Activated CD8-positive, alpha-beta memory T cell treated with anti-CD3 and anti-CD28 coated beads, Interleukin-2, amount 10 ng/mL, durations not matched to agents 7 days and 5 days (primary cell): ENCODE measurements at places on chromosomes 4 and X. TPM values are rescaled to one million over a fixed set of nuclear protein-coding genes. Genes with fewer than 3 reads are reported as not detected.
A peak's percentile ranks its signal among the peaks of the same experiment; 100 is the strongest.

DNA sequence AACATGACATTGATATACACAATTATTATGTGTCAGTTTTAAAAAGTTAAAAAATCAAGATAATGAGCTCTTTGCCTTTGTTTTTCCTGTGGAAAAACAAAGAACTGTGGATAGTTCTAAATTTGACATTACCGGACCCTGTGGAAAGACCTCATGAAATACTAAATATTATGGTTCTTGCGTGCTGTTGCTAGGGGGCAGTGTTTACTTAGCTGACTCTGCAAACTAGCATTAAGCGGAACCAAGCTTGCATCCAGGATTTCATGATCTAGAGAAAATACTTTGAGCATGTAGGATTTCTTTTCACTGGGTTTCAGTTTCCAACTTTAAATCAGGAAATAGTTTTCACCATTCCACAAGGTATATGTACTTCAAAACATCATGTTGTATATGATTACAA, 33.6 kb downstream of the CLCN4 start:
- no peak overlapping the region for H3K27ac ChIP-seq
- no peak overlapping the region for H3K4me3 ChIP-seq
- H3K27me3 ChIP-seq = no peaks in the 10 kb centered on the region

DNA sequence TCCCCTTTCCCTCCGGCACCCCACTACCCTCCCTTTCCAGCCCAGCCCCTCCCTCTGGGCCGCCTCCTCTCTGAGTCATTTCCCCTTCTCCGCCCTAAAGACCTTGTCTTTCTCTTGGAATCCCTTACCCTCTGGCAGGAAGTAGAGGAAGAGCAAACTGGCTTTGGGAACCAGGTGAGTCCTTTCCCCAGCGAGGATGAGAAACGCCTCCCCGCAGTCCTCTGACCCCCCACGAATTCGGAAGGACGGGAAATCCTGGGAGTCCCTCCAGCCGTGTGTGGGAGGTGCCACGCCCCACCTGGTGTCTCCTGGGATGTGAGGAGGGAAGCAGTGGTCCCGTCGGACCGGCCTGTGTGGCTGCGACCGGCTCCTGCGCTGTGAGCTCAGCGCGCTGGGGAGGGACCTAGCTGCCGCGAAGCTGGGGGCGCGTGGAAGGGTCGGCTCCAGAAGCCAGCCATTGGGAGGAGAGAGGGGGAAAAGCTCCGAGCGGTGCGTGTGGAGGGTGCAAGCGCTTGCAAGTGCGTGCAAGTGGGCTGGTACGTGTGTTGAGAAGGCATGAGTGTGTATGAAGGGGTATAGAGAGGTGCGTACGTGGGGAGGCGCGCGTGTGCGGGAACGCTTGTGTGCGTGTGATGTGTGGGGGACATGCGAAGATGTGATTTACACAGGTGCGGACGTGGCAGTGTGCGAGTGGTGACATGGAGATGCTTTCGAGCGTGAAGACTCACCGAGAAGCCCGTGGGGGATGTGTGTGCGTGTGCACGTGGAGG, 46.3 kb downstream of the TEX13B start:
- no peaks in the 10 kb centered on the region for H3K4me1 ChIP-seq
- H3K27me3 ChIP-seq = peaks cover 6% of the 10 kb centered on the region
- no peak for DNase-seq
- H3K4me3 ChIP-seq = no peak overlapping the region
- H3K27ac ChIP-seq = no peak overlapping the region

DNA sequence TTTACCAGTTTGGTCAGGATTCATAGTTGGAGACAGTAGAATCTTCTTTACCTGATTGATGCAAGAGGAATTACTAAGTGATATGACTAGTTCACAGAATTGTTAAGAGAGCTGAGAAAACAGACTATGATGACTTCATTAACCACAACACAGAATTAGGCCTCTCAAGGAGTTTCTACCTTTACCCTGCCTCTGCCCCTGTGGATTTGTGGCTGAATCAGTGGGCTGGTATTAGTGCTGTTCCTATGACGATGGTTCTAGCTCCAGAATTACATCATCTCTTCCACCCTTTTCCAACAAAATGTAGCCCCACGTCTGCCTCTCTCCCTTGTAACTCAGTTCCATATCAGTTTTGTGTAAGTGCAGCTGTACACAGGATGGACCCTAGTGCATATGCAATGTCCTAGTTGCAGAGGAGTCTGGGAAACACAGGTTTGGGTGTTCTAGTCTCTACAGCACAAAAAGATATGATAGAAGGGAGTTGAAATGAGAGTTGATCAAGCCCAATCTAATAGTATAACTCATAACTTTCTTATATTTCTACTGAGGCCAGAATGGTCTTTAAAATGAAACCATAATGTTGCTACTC, 99.3 kb downstream of the ANXA5 start:
- H3K4me1 ChIP-seq = peaks cover 10% of the 10 kb centered on the region
- no peak overlapping the region for H3K4me3 ChIP-seq
- no peak overlapping the region for H3K27ac ChIP-seq
- no peaks in the 10 kb centered on the region for H3K36me3 ChIP-seq
- no peak for DNase-seq

DNA sequence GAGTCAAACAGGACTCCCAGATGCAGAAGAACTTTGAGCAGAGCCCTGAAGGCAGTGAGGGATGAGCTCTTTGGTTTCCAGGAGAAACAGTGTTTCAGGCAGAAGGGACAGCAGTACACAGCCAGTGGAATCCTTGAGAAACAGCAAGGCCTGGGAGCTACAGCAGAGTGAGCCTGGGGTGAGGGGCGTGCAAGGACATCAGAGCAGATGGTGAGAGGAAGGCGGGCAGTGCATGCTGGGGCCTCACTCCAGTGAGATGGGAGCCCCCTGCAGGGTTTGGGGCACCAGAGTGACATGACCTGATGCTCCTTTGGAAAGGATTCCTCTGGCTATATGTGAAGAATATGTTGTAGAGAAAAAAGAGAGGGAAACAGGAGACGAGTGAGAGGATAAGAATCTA, 98.1 kb upstream of the EGFL6 start:
- H3K27me3 ChIP-seq = no peaks in the 10 kb centered on the region
- no peak overlapping the region for H3K27ac ChIP-seq
- peaks cover 24% of the 10 kb centered on the region for H3K4me1 ChIP-seq
- no peak for DNase-seq
- no peak overlapping the region for H3K4me3 ChIP-seq

DNA sequence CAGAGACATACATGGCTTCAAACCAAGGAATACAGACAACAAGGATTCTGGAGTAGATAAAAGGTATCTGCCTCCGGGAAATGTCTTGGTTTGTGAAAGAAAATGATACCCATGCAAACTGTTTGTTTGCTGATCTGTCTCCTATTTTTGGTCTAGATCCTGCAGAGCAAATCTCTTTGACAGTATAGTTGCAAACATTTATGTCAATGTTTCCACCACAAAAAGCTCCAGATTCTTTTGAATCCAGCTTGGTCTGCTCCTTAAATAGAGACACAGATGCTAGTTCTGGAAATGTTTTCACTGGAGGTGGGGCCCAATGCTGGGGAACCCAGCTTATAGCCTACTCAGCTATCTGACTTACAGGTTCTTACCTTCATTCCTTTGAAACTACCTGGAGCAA, 119.7 kb downstream of the ATG4A start:
- H3K27me3 ChIP-seq = peaks cover 2% of the 10 kb centered on the region
- DNase-seq = no peak
- H3K4me1 ChIP-seq = no peaks in the 10 kb centered on the region
- no peak overlapping the region for H3K27ac ChIP-seq
- H3K4me3 ChIP-seq = no peak overlapping the region

- peaks cover 3% of the 10 kb centered on the region for H3K36me3 ChIP-seq
- no peak overlapping the region for H3K27ac ChIP-seq
- H3K27me3 ChIP-seq = no peaks in the 10 kb centered on the region
- no peaks in the 10 kb centered on the region for H3K4me1 ChIP-seq
- no peak overlapping the region for H3K4me3 ChIP-seq
Observed at GRCh38 chr4:142671516-142671915, 174.6 kb downstream of the INPP4B start.

DNA sequence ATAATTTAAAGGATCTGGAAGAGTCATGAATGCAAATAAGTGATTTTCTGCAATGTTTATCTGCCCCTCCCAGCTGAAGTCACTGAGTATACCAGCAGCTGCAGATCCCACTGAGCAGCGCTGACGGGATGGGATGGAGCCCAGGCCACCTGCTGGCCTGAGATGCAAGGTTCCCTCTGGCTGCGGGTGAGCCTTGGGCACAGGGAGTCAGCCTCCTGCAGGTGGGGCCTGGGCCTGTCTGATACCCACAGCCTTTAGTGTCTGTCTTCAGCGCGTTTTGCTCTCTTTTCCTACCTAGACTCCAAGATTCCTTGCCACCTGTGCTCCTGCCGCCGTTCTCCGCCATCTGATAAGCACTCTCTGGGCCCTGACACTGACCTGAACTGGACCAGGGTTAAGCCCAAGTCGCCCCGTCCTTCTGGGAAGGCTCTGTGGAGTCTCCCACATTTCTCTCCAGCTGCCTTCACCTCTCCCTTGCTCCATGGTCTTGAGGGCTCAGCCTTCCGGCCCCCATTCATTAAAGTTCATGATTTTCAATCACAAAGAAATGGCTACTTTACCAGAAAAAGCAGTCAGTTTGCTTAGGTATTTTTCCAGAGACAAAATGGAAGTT, 223.1 kb upstream of the FAT1 start:
- H3K4me3 ChIP-seq = no peak overlapping the region
- H3K36me3 ChIP-seq = no peaks in the 10 kb centered on the region
- no peaks in the 10 kb centered on the region for H3K4me1 ChIP-seq
- H3K27me3 ChIP-seq = no peaks in the 10 kb centered on the region
- no peak for DNase-seq

DNA sequence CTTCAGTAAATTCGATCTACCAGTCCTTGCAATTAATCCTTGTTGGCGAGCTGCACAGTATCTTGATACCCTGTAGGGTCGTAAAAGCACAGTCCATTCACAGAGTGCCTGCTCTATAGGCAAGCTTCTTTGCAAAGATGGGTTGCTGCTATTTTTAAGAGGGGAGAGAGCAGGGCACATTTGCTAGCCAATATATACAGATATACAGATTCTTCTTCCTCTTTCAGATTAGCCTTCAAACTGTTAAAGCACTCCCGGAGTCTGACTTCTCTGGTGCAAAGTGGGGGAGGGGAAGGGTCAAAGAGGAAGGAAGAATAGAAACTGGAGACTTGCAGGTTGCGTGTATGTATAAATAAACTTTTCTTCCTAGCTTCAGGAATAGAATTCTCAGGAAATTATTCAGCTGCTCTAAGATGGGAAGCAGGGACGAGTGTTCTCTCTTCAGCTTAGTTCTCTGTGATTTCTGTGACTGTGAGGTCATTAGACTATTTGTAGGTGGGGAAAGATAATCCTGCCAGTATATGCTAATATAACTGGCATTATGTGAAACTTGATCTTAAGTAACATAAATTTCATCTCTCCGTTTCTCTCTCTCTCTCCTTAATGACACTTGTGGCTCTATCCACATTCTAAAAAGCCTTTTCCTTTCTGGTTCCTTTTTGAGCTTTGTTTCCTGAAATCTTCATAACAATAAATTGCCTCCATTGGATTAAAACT, at the start of gene CYSLTR1:
TSS of gene CYSLTR1 (minus strand) at position 242 of the 717 bp plus-strand sequence. CDS start 53,865 bp downstream, outside the sequence.
- H3K36me3 ChIP-seq = no peaks in the 10 kb centered on the region
- peak within 1 kb of the TSS; percentile 26 for H3K4me3 ChIP-seq
- peaks cover 29% of the 10 kb centered on the region for H3K4me1 ChIP-seq
- no peak for DNase-seq

- H3K36me3 ChIP-seq = no peaks in the 10 kb centered on the region
- no peaks in the 10 kb centered on the region for H3K27me3 ChIP-seq
- no peak for DNase-seq
- H3K27ac ChIP-seq = no peak overlapping the region
Observed at GRCh38 chrX:45191820-45192409, 8.8 kb downstream of the DIPK2B start.

GRCh38 chrX:12434493-12434892, 296.2 kb downstream of the FRMPD4 start:
- H3K4me3 ChIP-seq = no peak overlapping the region
- H3K27me3 ChIP-seq = no peaks in the 10 kb centered on the region
- H3K27ac ChIP-seq = no peak overlapping the region
- no peaks in the 10 kb centered on the region for H3K4me1 ChIP-seq
- no peaks in the 10 kb centered on the region for H3K36me3 ChIP-seq

DNA sequence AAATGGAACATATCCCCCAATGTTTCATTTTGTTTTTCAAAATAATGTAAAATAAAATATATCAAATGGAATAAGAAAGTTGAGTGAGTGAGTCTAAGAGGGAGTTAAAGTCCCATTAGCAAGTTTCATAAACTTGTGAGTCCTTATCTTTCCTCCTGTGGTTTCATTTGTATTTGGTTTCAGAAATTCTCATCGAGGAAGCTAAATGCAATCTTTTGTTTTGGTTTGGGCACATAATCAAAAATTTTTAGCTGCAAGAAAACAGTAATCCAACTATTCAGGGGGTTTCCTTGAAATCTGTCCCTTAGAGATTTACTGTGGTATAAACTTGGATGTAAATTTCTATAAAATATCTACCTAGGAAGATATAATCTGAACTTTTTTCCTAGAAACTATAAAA, 124.2 kb downstream of the CAMK2D start:
- peaks cover 39% of the 10 kb centered on the region for H3K4me1 ChIP-seq
- no peaks in the 10 kb centered on the region for H3K27me3 ChIP-seq
- no peak for DNase-seq
- no peak overlapping the region for H3K27ac ChIP-seq
- peaks cover 4% of the 10 kb centered on the region for H3K36me3 ChIP-seq

- no peak overlapping the region for H3K27ac ChIP-seq
- peaks cover 17% of the 10 kb centered on the region for H3K36me3 ChIP-seq
- DNase-seq = no peak
- H3K4me3 ChIP-seq = no peak overlapping the region
- peaks cover 34% of the 10 kb centered on the region for H3K4me1 ChIP-seq
- no peaks in the 10 kb centered on the region for H3K27me3 ChIP-seq
Observed at GRCh38 chrX:20254712-20255299, 11.9 kb downstream of the RPS6KA3 start.

NPY5R gene
- total RNA-seq = not detected

FAM184B gene
- total RNA-seq = 0.02 TPM

RNF212 gene
- total RNA-seq = 3.2 TPM

ZFP92 gene
- total RNA-seq = 2.2 TPM
